ENCODE measurements at places on chromosomes 11 and 22.

- H3K4me3 ChIP-seq: no peak overlapping the region
- H3K4me1 ChIP-seq: no peaks in the 10 kb centered on the region
- H3K27ac ChIP-seq: no peak overlapping the region
- no peak for DNase-seq
- no peaks in the 10 kb centered on the region for H3K36me3 ChIP-seq
- H3K27me3 ChIP-seq: peaks cover 8% of the 10 kb centered on the region
Measured at GRCh38 chr11:117547195-117547850, 219.7 kb downstream of the CEP164 start.

DNA sequence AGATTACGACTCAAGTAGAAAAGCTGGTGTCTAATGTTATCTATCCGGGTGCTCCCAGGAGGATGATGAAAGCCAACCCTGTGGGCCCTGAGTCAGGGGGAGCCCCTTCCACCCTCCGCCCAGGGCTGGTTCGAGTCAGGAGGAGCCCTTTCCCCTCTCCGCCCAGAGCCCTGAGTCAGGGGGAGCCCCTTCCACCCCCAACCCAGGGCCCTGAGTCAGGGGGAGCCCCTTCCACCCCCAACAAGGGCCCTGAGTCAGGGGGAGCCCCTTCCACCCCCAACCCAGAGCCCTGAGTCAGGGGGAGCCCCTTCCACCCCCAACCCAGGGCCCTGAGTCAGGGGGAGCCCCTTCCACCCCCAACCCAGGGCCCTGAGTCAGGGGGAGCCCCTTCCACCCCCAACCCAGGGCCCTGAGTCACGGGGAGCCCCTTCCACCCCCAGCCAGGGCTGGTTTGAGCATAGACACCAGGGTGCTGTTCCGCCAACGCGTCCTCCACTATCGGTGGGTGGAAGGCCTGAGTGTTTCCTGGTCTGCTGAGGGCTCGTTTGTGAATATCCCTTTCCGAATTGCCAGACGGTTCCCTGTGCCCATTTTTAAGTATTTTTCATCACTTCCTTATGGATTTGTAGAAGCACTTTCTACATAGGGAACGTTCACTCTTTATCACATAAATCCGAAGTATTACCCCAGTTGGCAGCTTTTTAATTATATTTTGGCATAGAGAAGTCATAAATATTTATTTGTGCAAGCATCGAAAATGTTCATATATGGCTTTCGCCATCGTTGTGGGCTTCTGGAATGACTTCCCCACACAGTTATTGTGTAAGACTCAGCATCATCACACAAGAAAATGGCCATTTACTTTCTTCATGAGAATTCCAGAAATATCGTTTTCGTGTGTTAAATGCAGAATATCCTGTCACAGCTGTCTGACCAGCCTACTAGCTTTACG, 380.6 kb downstream of the BRD1 start:
- H3K4me1 ChIP-seq: no peaks in the 10 kb centered on the region
- H3K36me3 ChIP-seq: peaks cover 4% of the 10 kb centered on the region
- DNase-seq: no peak
- no peak overlapping the region for H3K4me3 ChIP-seq
- peaks cover 49% of the 10 kb centered on the region for H3K27me3 ChIP-seq
- no peak overlapping the region for H3K27ac ChIP-seq

GRCh38 chr22:31332886-31333285, 13.3 kb downstream of the PATZ1 start:
- H3K27me3 ChIP-seq: no peaks in the 10 kb centered on the region
- H3K27ac ChIP-seq: peak overlapping the region; percentile 5
- peaks cover 51% of the 10 kb centered on the region for H3K4me1 ChIP-seq
- H3K4me3 ChIP-seq: no peak overlapping the region

GRCh38 chr11:75537740-75538139, 12.0 kb upstream of the GDPD5 start:
- no peak overlapping the region for H3K4me3 ChIP-seq
- no peaks in the 10 kb centered on the region for H3K27me3 ChIP-seq
- H3K27ac ChIP-seq: no peak overlapping the region
- H3K4me1 ChIP-seq: no peaks in the 10 kb centered on the region

- no peaks in the 10 kb centered on the region for H3K36me3 ChIP-seq
- peaks cover 12% of the 10 kb centered on the region for H3K27me3 ChIP-seq
- no peak overlapping the region for H3K4me3 ChIP-seq
- no peaks in the 10 kb centered on the region for H3K4me1 ChIP-seq
- H3K27ac ChIP-seq: no peak overlapping the region
Measured at GRCh38 chr22:33044112-33044511, 14.1 kb downstream of the SYN3 start.

DNA sequence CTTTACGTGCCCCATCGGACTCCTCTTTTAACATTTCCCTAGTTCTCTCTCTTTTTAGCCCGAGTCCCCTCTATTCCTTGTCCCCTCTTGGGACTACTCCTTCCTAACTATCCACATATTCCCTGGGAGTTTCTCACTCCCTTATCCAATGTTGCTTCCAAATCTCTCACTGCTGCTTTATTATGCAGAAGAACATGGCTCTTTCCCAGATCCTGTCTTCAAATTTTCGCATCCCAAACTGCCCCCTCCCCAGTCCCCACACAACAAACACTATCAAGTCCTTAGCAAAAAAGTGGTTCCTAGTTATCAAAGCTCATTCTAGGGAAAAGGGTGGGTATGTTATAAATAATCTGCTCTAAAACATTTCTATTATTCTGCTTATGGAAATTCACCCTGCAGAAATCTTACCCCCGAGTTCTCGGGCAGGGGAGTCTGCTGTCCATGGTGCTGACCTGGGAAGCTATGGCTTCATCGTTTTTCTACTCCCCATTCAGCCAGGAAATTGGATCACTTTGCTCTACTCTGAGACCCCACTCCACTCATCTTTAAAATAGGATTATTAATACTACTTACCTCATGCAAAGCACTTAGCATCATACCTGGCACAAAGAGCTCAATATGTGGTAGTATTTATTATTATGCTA, 393.5 kb downstream of the BUD13 start:
- H3K36me3 ChIP-seq: no peaks in the 10 kb centered on the region
- H3K4me3 ChIP-seq: no peak overlapping the region
- H3K4me1 ChIP-seq: no peaks in the 10 kb centered on the region
- no peak overlapping the region for H3K27ac ChIP-seq
- no peak for DNase-seq

DNA sequence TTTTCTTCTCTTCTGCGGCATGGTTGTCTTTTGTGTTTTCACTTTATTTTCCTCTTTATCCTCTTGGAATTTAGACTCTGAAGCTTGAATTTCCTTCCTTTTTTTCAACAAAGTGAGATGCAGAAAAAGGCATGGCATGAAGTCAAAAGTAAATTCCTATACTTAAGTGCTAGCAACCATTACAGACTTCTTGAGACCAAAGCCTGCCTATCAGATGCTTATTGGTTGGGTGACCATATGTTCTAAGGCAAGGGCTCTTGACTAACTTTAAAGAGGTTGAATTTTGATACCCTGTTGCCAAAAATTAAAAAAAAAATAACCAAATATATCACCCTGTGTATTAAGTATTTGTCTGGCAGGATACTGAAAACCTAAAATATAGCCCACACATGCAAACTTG, 237.4 kb downstream of the TMEM135 start:
- DNase-seq: no peak
- H3K36me3 ChIP-seq: no peaks in the 10 kb centered on the region
- no peak overlapping the region for H3K4me3 ChIP-seq
- H3K4me1 ChIP-seq: no peaks in the 10 kb centered on the region
- no peaks in the 10 kb centered on the region for H3K27me3 ChIP-seq
- no peak overlapping the region for H3K27ac ChIP-seq

GRCh38 chr11:111193924-111194490, 51.5 kb upstream of the POU2AF2 start:
- H3K4me1 ChIP-seq: no peaks in the 10 kb centered on the region
- no peaks in the 10 kb centered on the region for H3K36me3 ChIP-seq
- no peak for DNase-seq
- no peak overlapping the region for H3K4me3 ChIP-seq
- no peak overlapping the region for H3K27ac ChIP-seq
- peaks cover 14% of the 10 kb centered on the region for H3K27me3 ChIP-seq

GRCh38 chr11:4642043-4642442, 1.7 kb upstream of the OR51E1 start:
- H3K36me3 ChIP-seq: no peaks in the 10 kb centered on the region
- H3K27me3 ChIP-seq: peaks cover 14% of the 10 kb centered on the region

DNA sequence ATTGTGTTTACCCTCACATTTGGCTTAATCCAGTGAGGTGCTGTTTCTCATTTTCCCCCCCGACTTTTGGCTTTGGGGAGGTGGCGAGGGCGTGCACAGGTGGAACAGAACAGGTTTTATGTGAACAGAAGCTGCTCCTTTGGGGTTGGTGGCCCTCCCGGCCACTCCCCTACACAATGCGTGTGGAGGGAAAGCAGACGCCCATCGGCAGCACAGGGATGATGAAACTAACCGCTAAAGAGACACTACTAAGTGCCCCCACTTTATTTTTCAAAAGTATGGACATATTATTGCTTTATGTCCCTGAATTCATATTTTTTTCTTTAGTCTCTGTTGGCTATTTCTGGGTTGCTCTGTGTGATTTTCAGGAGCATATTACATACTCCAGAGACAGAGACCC, 160.9 kb downstream of the ENTHD1 start:
- H3K27ac ChIP-seq: no peak overlapping the region
- no peak for DNase-seq
- H3K4me3 ChIP-seq: no peak overlapping the region

DNA sequence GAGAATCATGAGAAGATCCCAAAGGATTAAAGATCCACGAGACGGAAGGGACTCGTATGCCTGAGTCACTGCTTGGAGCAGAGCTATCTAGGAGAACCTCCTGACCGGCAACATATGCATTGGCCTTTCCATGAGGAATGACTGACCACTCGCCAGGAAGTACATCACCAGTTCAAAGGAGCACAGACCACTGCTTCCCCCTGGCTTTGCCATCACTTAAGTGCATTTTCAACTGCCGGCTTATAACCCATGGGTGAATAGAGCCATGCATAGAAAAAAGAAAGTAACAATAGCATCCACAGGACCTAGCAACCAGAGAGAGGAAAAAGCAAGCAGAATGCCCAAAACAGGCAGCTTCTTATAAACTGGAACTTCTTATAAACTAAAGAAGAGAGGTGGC, 98.3 kb upstream of the ZC3H12C start:
- no peak overlapping the region for H3K4me3 ChIP-seq
- no peak for DNase-seq
- H3K27ac ChIP-seq: no peak overlapping the region
- no peaks in the 10 kb centered on the region for H3K27me3 ChIP-seq
- H3K4me1 ChIP-seq: no peaks in the 10 kb centered on the region

- DNase-seq: no peak
- H3K27ac ChIP-seq: peak overlapping the region; percentile 52
- peaks cover 4% of the 10 kb centered on the region for H3K4me1 ChIP-seq
- H3K27me3 ChIP-seq: no peaks in the 10 kb centered on the region
- H3K4me3 ChIP-seq: no peak overlapping the region
- H3K36me3 ChIP-seq: no peaks in the 10 kb centered on the region
Measured at GRCh38 chr11:73404048-73404447, 27.8 kb downstream of the RELT start.

DNA sequence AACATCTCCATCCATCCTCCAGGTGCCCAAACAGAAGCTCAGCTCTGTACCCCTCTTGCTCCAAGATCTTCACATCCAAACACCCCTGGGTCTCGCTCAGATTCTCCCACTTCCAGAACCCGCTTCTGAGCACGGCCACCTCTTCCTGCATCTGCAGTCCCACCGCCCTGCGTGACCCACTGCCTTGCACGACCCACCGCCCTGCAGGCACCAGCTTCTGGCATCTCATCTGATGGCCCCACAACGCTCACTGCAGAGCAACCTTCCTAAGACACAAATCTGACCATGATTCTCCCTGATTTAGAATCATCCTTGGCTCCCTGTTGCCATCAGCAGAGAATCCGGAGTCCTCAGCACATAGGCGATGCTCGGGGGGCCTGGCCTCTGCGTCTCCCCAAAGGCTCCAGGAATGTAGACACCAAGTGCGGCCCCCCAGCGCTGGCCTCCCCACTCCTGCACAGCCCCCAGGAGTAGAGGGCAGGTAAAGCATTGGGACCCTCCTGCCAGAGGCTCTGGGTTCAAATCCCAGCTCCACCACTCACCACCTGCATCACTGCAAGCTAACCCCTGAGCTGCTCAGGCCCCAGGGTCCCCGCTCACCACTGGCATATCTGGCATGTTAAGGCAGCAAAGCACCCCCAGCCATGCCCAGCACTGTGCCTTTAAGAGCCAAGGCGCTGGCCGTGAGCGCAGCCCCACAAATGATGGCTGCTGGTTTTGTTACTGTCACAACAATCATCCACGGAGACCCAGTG, 459.3 kb downstream of the BRD1 start:
- H3K36me3 ChIP-seq: no peaks in the 10 kb centered on the region
- DNase-seq: no peak
- no peak overlapping the region for H3K27ac ChIP-seq
- no peaks in the 10 kb centered on the region for H3K4me1 ChIP-seq

- peaks cover 11% of the 10 kb centered on the region for H3K36me3 ChIP-seq
- peaks cover 46% of the 10 kb centered on the region for H3K4me1 ChIP-seq
- H3K4me3 ChIP-seq: peak within 1 kb of the TSS; percentile 50
- no peak for DNase-seq
- peak within 1 kb of the TSS; percentile 53 for H3K27ac ChIP-seq
Measured at GRCh38 chr11:66048547-66049323, at the start of gene GAL3ST3. Gene GAL3ST3, minus strand, starts transcription at chr11:66049161. Its CDS starts 3,746 bp downstream, at chr11:66045415.

All from naive thymus-derived CD8-positive, alpha-beta T cell (primary cell).